ENCODE measurements at places on chromosomes 2 and 18.

DNA sequence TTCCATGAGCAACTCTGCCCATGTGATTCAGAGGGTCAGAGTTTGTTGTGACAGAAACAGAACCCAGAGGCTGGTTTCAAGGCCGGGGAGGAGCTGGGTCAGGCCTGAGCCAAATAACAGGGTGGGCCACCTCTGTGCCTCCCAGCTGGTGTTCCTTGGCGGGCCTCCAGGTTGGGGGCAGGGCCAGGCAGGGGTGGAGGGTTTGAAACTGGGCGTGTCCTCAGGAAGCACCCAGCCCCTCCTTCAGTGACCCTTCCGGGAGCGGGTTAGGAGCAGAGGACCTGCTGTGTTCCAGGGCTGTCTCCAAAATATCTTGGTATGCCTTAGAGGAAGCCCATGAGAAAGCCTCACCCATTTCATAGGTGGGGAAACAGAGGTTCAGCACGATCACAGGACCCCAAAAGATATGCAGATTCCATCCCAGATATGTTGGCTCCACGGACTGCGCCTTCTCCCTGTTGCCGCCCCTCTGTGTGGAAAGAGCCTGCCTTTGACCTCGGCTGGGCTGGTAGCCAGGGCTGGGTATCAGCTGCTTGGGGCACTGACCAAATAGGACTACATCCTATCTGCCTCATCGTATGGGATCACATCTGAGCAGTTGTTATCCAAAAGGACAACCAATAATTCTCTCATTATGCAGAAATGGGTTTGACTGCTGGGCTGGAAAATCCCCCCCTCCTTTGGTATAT, 74.8 kb upstream of the GLI2 start:
- no peak overlapping the region for H3K27ac ChIP-seq
- H3K27me3 ChIP-seq, result peaks cover 6% of the 10 kb centered on the region
- no peak for DNase-seq
- H3K4me3 ChIP-seq, result no peak overlapping the region
- peaks cover 11% of the 10 kb centered on the region for H3K4me1 ChIP-seq

DNA sequence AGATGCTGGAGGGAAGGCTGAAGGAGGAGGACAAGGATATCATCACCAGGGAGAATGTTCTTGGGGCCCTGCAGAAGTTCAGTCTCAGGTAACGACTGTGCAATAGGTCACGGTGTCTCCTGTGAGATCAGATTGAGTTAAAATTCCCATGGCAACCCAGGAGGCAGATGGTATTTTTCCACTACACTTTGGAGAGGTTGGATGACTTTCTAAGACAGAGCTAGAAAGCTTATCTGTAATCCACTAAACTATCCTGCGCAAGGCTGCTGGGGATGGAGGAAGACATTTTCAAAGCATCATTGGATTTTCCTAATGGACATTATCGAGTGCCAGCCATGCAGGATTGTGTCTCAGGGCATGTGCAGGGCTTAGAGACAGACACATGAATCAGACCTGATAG, 74.6 kb downstream of the ARMC9 start:
- H3K36me3 ChIP-seq, result peaks cover 14% of the 10 kb centered on the region
- no peaks in the 10 kb centered on the region for H3K27me3 ChIP-seq
- H3K4me3 ChIP-seq, result no peak overlapping the region
- DNase-seq, result no peak
- H3K4me1 ChIP-seq, result no peaks in the 10 kb centered on the region

- no peaks in the 10 kb centered on the region for H3K4me1 ChIP-seq
- H3K27ac ChIP-seq, result no peak overlapping the region
Observed at GRCh38 chr18:48470484-48471180, 61.4 kb upstream of the ZBTB7C start.

- H3K27me3 ChIP-seq, result no peaks in the 10 kb centered on the region
- no peak overlapping the region for H3K27ac ChIP-seq
- DNase-seq, result no peak
- H3K36me3 ChIP-seq, result no peaks in the 10 kb centered on the region
- H3K4me3 ChIP-seq, result no peak overlapping the region
Observed at GRCh38 chr2:67208887-67209500, 188.1 kb upstream of the ETAA1 start.

- no peaks in the 10 kb centered on the region for H3K36me3 ChIP-seq
- DNase-seq, result no peak
- no peak overlapping the region for H3K4me3 ChIP-seq
- no peak overlapping the region for H3K27ac ChIP-seq
- no peaks in the 10 kb centered on the region for H3K27me3 ChIP-seq
- no peaks in the 10 kb centered on the region for H3K4me1 ChIP-seq
Observed at GRCh38 chr2:232203936-232204335, 174.6 kb upstream of the ALPP start.

DNA sequence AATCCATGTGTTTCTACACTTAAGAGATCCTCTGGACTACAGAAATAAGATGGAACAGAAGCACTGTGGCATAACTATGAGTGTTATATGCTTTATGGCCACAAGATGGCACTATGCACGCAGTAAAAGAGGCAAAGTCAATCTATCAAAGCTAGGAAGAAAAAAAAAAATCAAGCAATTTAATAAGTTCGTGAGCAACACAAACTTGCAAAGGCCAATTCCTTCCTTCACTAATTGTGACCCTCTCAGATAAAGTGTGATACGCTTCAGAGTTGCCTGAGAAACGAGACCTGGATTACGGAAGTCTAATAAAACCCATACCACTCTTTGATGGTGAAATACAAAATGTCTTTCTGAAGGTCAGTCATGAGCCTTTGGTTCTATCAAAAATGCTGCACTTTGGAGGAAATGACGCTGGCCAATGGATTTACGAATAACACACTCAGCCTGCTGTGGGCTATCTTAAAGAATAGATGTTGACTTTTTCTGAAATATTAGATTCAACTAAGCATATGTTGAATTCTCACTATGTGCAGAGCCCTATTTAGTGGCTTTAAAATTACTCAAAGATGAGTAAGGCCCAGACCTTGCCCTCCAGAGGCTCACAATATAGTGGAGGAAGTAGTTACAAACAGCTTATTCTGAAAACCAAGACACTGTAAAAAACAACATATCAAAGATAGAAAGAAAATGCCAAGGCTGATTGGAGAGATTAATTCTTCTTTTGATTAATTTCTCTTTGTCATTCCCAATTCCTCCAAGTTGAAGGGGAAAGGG, 35.5 kb upstream of the TTR start:
- H3K36me3 ChIP-seq, result no peaks in the 10 kb centered on the region
- H3K27me3 ChIP-seq, result no peaks in the 10 kb centered on the region
- 0 out of 2 replicates have a peak, but pooled peaks cover 2% of the 10 kb centered on the region for H3K4me1 ChIP-seq
- no peak overlapping the region for H3K4me3 ChIP-seq
- DNase-seq, result no peak
- H3K27ac ChIP-seq, result no peak overlapping the region

DNA sequence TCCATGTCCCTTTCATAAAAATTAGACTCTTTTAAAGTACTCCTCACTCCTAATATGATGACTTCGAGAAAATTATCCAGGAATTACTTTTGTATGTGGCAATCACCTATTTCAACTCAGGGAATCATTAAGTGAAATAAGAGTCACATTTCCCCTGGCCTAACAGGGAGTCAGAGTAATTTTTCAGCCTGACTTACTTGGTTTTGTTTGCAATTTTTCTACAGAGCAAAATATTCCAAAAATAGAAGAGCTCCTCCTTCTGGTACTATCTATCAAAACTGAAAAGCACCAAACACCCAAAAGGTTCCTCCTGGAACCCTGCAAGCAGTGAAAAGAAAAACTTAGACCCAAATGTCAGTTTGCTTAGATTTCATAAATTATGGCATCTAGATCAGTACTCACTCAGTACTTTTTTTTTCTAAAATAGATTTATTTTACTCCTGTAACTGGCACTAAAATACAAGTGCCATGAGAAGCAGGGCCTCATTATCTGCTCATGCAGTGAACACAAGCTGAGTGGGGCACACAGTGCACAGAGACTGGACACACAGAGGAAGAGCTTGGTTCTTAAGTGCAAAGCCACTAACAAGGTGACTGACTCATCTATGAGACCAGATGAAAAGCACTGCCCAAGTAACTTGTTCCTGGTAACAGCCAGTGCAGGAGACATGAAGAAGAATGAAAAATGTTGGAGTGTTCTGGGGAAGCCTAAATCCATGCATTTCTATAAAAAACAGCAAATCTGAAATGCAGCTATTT, 28.7 kb downstream of the ACAA2 start:
- H3K4me1 ChIP-seq, result no peaks in the 10 kb centered on the region
- DNase-seq, result no peak
- H3K27ac ChIP-seq, result no peak overlapping the region
- H3K4me3 ChIP-seq, result no peak overlapping the region
- no peaks in the 10 kb centered on the region for H3K27me3 ChIP-seq
- H3K36me3 ChIP-seq, result no peaks in the 10 kb centered on the region

DNA sequence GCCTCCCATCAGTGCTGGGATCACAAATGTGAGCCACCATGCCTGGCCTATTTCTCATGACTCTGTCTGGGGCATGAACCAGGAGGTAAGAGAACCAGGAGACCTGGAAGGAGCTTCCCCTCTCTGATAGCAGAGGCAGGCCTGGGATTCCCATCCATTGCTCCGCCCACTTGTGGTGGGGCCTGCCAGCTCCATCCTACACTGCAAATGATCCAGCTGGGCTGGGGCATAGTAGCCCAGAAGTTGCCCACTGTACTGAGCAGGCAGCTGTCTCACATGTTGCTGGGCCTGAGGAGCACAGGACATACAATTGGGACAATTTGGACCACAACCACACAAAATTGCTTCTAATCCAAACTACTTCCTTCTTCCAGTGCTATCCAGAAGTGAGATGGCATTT, 91.0 kb downstream of the MARCHF4 start:
- H3K27ac ChIP-seq, result no peak overlapping the region
- no peaks in the 10 kb centered on the region for H3K36me3 ChIP-seq
- peaks cover 29% of the 10 kb centered on the region for H3K4me1 ChIP-seq

DNA sequence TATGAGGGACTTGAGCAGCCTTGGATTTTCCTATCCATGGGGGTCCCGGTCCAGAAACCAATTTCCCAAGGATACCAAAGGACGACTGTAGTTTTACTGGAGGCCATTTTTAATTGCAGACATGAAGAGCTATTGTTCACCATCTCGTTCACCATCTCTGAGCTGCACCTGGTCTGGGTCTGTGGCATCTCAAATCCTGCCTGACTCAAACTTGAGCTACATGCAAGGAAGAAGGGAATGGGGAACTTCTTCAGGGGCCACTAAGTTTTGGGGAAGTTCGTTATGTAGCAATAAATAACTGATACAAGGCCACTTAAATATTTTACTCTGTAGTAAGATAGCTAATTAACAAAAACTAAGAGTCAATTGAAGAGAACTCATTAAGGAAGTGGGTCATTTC, 2.1 kb upstream of the SMCHD1 start:
- H3K4me1 ChIP-seq, result peaks cover 2% of the 10 kb centered on the region
- H3K27me3 ChIP-seq, result peaks cover 25% of the 10 kb centered on the region
- H3K4me3 ChIP-seq, result no peak overlapping the region
- DNase-seq, result no peak
- no peaks in the 10 kb centered on the region for H3K36me3 ChIP-seq

DNA sequence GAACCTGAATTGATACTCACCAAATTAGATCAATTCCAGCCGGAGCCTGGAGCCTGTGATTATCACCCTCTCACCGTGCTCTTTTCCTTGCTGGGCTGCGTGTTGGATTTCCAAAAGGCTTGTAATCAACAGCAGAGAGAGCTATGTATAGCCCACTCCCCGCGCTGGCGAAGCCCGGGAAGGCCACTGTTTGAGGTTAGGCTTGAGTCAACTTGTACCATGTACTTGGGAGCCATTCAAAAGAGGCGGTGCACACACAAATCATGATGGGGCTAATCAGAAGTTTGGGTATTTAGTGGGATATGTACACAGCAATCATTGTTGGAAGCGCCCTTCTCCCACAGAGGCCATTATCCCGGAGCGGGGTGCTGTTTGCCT, 151.6 kb downstream of the GLI2 start:
- no peaks in the 10 kb centered on the region for H3K27me3 ChIP-seq
- no peak for DNase-seq
- no peaks in the 10 kb centered on the region for H3K36me3 ChIP-seq
- H3K27ac ChIP-seq, result no peak overlapping the region
- peaks cover 3% of the 10 kb centered on the region for H3K4me1 ChIP-seq

DNA sequence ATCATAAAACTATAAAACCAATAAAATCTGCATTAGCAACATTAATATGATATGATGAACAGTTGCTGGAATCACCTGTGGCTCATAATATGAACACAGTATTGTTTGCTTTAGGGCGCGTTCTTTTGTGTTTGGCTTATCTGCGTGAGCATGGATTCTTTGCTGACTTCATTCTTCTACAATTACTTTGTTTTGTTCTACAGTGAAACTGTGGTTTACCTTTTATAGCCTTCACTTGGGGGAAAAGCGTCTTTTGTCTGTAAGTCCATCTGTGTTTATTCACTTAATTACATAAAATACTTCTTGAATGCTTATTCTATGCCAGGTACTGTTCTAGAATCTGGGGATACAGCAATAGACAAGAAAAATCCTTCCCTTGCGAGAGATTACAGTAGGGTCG, 74.0 kb upstream of the SEC11C start:
- DNase-seq, result no peak
- H3K4me1 ChIP-seq, result no peaks in the 10 kb centered on the region
- H3K36me3 ChIP-seq, result no peaks in the 10 kb centered on the region
- no peaks in the 10 kb centered on the region for H3K27me3 ChIP-seq
- no peak overlapping the region for H3K27ac ChIP-seq
- H3K4me3 ChIP-seq, result no peak overlapping the region

GRCh38 chr2:158967731-158968395, 577 bp upstream of the TANC1 start:
- peaks cover 45% of the 10 kb centered on the region for H3K27me3 ChIP-seq
- DNase-seq, result no peak
- H3K27ac ChIP-seq, result no peak overlapping the region

DNA sequence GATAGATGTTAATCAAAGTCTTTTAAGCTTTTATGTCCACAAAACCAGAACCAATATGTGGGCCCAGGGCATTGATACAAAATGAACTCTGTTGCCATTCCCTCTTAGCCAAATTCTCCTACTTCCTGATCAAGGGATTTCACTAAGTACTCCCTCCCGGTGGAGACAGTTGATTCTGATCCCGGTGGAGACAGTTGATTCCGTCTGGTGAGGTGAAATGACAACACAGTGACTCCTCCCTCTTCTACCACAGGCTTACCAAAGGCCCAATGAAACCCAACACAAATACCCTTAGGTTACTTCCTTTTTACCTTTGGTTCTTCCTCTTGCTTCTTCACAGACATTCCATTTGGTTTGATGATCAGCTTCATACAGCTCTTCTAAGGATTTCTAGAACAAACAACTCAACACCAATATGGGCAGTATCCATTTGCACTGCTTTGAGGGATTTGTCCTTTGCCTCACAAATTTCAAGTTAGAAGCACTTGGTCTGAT, 153.8 kb downstream of the IKZF2 start:
- H3K4me3 ChIP-seq, result no peak overlapping the region
- no peaks in the 10 kb centered on the region for H3K27me3 ChIP-seq
- H3K4me1 ChIP-seq, result no peaks in the 10 kb centered on the region
- H3K27ac ChIP-seq, result no peak overlapping the region

DNA sequence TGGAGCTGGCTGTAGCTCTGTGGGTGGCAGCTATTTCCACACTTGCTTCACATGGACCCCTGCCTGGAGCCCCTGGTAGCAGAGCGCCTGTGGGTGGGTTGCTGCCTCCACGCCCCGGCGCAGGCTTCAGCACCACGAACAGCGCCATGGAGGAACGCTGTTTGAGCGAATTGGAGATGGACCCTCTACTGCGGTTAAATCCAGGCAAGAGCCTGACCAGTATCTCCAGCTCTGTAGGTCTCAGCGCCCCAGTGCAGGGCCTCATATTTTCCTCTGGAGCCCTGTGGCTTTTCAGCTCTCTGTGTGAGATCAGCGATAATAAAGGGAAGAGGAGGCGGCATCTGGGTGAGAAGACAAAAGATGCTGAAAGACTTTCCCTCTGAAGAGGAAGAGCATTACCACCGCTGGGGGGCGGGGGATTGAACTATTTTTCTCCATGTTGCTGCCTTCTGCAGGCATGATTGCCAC, 12.0 kb downstream of the ONECUT2 start:
- DNase-seq, result peak; percentile 91
- H3K27ac ChIP-seq, result no peak overlapping the region
- no peak overlapping the region for H3K4me3 ChIP-seq
- peaks cover 4% of the 10 kb centered on the region for H3K4me1 ChIP-seq
- no peaks in the 10 kb centered on the region for H3K36me3 ChIP-seq
